ENCODE measurements at places on chromosomes 5 and 9.
A peak's percentile ranks its signal among the peaks of the same experiment; 100 is the strongest.

- peak; percentile 92 for DNase-seq
Measured at GRCh38 chr5:45696206-45696836, at the start of gene HCN1. Gene HCN1 (minus strand): TSS chr5:45696380.

DNA sequence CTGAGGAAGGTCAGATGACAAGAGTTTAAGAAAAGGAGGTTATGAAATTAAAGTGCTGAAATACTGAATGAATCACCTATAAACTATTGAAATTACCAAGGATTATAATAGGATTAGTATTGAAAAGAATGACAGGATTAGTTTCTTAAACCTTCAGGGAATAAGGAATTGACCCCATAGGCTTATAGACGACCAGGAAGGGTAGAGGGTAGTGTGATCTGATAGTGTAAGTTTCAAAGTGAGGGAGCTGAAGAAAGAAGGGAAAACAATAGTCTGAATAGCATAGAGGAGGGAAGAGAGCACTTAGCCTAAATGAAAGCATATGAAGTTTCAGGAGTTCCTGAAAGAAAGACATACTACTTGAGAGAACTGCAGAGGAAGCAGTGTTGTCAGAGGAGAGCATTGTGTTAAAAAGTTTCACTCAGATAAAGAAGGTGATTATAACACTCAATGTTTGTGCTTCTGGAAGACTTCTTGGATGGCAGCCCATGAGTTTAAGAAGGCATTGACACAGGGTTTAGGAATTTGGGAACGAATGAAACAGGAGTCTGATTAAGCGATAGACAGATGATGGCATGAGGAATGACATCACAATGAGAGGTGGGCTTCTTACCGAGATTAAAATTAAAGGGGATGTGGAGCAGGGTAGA lies 557.9 kb upstream of the GRAMD2B start:
- DNase-seq, result no peak

DNA sequence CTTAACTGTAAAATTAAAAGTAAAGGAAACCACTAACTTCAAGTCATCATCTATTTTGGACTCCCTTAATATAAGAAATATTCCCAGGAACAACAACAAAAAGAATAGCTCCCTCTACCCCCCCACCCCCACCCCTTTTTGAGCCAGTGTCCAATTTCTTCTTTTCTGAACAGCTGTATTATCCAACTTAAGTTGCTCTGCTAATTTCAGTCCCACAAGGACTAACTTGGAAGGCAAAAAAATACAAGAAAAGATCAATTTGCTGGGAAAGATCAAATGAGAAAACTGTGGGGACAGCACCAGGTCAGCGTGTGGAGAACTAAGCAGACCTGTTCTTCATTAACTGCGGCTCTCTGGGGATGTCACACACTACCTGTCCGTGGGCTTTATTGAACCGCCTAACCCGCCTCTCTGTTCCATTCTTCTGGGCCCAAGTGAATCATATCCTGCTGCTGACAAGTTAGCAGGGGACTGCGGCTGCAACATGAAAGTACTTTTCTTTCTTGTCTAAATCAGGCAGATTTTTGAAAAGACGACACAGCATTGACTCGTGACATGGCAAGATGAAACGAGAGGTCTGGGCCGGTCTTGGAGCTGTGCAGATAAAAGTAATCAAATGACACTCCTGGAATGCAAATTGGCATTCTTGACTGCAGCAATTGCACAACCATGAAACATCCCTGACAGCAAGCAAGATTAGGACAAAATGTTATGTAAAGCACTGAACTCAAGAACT lies 2.7 kb downstream of the BNC2 start:
- no peak for DNase-seq

DNA sequence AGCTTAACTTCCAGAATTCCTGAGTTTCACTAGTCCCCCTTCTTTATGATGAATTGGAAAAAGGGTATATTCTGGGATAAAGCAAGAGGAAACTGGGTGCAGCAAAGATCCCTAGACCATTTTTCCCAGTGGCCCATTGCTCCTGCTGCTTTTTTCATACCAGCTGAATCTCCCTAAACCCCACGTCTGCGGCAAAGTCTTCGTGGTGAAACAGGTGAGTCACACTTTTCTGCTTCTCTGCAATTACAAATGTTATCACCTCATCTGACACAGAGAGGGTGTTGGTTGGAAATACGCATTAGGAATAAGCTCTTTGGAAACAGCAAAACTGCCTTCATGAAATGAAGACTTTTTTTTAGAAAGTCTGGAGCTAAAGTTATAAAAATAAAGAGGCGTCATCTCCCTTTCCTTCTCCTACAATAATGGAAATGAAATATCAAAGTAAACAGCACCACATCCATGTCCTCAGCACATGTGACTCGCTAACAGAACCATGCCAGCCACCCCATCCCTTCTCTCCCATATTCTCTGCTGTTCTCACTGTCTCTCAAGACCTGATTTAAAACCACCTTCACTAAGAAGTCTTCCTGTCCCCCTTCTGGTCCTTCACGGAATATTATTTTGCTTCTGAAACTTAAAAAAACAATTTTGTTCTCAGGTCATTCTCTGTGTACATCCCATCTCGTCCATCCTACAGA lies 39.5 kb upstream of the GLRX start:
- DNase-seq, result no peak

DNA sequence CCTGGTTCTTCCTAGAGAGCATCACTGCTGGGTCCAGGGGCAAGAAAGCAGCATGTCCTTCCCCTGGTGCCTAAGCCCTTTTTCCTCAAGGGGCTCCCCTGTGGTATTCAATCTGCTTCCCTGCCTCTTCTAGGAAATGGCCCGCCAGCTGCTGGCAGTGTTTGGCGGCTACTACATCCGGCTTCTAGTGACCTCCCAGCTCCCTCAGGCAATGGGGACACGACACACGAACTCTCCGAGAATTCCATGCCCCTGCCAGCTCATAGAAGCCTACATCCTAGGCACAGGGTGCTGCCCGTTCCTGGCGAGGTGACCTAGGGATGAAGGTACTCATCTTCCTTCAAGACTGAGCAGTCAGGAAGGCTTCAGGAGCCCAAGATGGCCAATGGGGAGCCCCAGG lies 14.6 kb downstream of the TEX53 start:
- DNase-seq, result no peak

DNA sequence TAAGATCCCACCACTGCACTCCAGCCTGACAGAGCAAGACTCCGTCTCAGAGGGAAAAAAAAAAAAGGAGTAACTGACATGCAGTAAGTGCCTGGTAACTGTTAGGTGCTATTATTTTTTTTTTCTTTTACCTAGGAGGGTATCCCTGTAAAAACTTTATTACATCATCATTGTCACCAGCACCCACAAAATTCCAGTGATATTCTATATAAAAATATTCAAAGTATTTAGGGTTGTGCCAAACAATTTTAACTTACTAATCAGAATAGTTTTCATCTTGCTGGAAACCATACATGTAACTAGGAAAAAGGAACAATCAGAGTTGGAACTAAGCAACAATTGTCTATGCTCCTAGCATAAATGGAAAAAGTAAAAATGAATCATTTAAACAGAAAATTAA lies 112.4 kb downstream of the SSBP2 start:
- DNase-seq, result no peak

GRCh38 chr9:87642330-87643106 lies 83.4 kb upstream of the CTSL start:
- DNase-seq, result no peak

DNA sequence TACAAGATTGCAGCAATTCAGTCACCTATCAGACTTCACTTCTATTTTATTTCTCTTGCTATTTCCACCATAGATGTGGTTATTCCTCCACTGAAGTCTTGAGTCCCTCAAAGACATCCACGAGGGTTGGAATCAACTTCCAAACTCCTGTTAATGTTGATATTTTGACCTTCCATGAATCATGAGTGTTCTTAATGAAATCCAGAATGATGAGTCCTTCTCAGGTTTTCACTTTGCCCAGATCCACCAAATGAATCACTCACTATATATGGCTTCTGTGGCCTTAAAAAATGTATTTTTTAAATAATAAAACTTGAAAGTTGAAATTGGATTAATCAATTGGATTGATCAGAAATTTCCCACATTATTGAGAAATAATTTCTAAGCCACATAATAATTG lies 1821.0 kb downstream of the EFNA5 start:
- DNase-seq, result no peak

GRCh38 chr5:171724468-171725204 lies 61.0 kb upstream of the SMIM23 start:
- no peak for DNase-seq

- no peak for DNase-seq
Measured at GRCh38 chr9:137299203-137299565, 2.9 kb downstream of the NRARP start.

DNA sequence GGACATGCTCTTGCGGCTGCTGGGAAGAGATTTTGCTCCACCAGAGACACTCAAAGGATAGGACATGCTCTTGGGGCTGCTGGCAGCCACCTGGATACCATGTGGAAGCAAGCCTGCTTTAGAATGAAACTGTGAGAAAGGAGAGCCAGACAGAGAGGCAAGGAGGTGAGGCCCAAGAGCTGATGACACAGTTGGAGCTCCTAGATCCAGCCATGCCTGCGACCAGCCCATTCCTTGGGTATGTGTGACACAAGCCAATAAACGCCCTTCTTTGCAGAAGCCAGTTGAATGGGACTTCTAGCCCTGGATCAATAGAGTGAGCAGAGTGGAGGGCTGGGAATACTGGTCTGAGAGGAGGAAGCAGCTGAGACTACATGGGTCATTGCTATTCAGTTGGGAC lies 69.6 kb downstream of the SMIM23 start:
- no peak for DNase-seq
